Uterus (tissue), 4 donors: ENCODE measurements at places on chromosomes 3 and 15. TPM values are rescaled to one million over a fixed set of nuclear protein-coding genes. Genes with fewer than 3 reads are reported as not detected.
A peak's percentile ranks its signal among the peaks of the same experiment; 100 is the strongest.

- H3K36me3 ChIP-seq = no peaks in the 10 kb centered on the region
- DNase-seq = no peak
- no peaks in the 10 kb centered on the region for H3K4me1 ChIP-seq
- no peak overlapping the region for H3K27ac ChIP-seq
- no peak overlapping the region for H3K4me3 ChIP-seq
- H3K27me3 ChIP-seq = no peaks in the 10 kb centered on the region
Measured at GRCh38 chr3:8279886-8280550, 221.6 kb upstream of the LMCD1 start.

DLL4 gene
- total RNA-seq = 20.0 TPM

- no peaks in the 10 kb centered on the region for H3K36me3 ChIP-seq
- H3K4me3 ChIP-seq = no peak overlapping the region
- no peak overlapping the region for H3K27ac ChIP-seq
- H3K27me3 ChIP-seq = no peaks in the 10 kb centered on the region
- peak; percentile 84 for DNase-seq
Measured at GRCh38 chr3:48548729-48549705, 7.6 kb downstream of the PFKFB4 start.

KCNAB1 gene
- 1.3 TPM for total RNA-seq

GRCh38 chr3:41190509-41191284 lies 8.6 kb upstream of the CTNNB1 start:
- H3K4me1 ChIP-seq = no peaks in the 10 kb centered on the region
- no peaks in the 10 kb centered on the region for H3K36me3 ChIP-seq
- H3K4me3 ChIP-seq = no peak overlapping the region
- no peak overlapping the region for H3K27ac ChIP-seq

EXD1 gene
- not detected for total RNA-seq
